Globus pallidus (tissue), 1 donor: ENCODE measurements at places on chromosomes 7 and 10.

DNA sequence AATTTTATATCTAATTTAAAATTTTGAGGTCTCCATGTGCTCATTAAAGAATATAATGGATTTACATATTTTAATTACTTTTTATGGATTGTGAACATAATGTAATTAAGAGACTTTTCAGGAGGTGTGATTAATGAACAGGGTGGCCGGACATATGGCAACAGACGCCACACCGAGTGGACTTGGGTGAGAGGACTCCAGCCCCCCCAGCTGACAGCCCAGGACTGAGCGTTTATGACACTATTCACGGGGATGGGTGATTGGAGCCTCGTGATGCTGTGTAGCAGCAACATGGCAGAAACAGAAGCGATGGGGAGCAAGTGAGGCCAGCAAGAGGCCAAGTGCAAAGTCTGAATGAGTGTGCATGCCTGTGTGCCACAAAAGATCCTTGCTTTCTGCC lies 1176.9 kb downstream of the TYW1 start:
- no peak for DNase-seq

DNA sequence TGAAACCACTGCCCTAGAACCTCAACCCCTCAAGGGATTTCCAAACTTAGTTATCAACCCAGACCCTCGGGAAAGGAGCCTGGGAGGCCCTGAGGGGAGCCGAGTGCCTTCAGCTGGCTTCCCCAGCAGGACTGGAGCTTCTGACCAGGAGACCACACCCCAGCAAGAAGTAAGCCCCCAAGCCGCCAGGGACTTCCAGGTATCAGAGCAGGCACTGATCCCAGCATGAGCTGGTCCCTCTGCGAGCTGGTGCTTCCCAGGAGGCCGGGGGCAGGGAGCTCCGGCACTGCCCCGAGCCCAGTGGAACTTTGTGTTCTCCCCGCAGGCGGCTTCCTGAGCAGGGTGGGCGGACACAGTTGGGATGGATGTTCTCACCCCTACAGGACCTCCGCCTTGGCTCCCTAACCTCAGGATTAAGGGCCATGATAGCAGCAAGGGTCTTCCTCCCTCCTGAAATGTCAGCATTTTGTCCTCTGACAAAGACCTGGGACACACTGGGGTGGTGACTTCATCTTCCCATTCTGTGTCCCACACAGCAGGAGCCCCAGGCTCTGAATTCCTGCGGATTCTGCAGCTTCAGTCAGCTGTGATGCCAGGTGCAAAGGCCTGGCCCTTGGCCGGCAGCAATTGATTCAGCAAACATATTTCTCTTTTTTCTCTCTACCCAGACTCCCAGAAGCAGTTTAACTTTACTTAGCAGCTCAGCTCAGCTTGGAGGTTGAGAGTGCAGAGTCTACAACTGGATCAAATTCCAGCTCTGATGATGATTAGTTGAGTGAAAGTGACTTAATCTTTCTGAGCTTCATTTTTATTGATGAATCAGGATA lies 11.6 kb downstream of the ATP6V0E2 start:
- DNase-seq, result no peak

DNA sequence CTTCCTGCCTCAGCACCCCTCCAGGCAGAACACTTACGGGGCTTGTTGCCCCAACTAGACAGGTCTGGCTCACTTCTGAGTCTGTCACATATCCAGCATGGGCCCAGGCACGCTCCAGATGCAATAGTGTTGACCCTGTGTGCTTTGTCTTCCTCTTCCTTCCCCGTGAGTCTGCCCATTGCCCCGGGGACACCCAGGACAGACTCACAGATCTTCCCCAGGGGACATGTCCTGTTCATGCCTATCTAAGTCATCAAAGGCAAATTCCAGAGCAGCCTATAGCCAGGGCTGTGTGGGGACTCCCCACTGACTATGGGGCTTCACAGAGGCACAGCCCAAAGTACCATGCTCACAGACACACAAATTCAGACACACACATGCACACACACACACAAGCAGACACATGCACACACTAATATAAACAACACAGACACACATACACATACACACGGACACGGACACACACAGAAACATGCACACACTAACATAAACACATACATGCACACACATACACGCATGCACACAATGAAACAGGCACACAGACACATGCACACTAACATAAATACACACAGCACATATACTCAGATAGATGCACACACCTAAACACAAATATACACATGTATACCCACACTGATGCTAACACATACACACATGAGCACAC lies 175.8 kb downstream of the KCNMA1 start:
- no peak for DNase-seq

DNA sequence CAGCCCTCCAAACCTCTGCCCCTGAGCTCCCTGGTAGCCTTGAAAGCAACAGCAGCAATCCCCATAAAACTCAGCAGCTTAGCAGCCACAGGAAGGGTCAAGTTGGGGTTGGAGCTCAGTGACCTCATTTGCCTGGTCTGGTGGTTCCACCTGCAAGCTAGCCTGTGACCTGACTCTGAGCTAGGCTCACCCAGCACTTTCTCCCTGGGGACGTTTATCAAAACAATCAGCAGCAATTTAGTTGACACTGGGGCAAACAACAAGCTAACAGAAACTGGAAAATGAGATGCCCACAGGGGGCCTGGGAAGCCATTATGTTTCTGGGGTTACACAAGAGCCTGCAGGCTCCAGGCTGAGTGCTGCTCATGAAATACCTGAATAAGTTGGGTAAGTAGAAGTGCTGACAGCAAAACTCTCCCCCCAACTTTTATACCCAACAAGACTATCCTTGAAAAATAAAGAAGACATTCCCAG lies 22.4 kb upstream of the CRYGN start:
- DNase-seq, result no peak

- DNase-seq, result peak; percentile 96
These were observed 47.3 kb downstream of the NKX6-2 start for GRCh38 chr10:132738454-132739224.

GRCh38 chr7:98399890-98400541 lies 874 bp downstream of the BAIAP2L1 start:
- no peak for DNase-seq

DNA sequence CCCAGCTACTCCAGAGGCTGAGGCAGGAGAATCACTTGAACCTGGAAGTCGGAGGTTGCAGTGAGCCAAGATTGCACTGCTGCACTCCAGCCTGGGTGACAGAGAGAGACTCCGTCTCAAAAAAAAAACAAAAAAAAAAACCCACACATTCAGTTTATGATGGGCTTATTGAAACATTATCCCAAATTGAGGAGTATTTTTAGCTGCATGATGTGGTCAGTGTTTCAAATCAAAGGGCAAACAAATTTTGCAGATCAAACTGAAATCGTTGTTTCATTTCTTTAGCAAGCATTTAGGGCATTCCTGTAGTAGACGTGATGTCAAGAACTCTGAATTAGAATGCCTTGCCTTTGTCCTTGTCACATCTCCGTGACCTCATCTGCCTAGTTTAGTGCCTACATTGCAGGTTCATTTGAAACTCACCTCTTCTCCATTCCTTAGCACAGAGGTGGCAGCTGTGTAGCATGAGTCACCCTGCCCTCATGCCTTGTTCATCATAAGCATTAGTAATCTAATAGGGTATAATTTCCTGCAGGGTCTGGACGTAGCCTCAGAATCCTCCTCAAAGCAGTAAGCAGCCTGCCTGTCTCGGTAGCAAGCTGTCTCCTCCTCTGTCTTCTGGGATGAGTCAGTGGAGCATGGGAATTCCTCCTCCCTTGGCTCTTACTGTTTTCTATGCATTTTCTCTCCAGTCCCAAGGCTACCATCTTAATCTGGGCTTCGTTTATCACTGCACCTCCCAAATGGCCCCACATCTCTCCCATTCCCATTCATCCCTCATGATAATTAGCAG lies 73.8 kb downstream of the CUL1 start:
- no peak for DNase-seq

- DNase-seq, result no peak
These were observed 123.6 kb downstream of the LYZL1 start for GRCh38 chr10:29412485-29412884.

- DNase-seq, result no peak
These were observed 196.0 kb downstream of the KCNMA1 start for GRCh38 chr10:77441353-77442166.

DNA sequence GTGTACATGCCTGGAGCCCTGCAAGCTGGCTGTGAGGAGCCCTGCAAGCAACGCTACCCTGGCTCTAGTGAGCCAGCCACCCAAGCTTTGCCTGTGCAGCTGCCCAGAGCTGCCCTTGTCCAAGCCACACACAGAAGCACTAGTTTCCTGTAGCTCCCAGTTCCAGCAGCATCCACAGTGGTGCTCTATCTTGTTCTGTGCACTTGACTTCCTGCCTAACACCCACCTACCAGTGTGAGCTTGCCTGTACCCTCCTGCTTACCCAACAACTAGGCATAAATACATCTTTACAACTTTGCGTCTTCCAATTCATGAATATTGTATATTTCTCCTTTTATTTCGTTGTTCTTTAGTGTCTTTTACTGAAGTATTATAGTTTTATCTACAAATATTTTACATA lies 32.2 kb upstream of the ZNF518A start:
- DNase-seq, result no peak

GRCh38 chr7:107152011-107152410 lies 16.8 kb upstream of the HBP1 start:
- DNase-seq, result no peak

DNA sequence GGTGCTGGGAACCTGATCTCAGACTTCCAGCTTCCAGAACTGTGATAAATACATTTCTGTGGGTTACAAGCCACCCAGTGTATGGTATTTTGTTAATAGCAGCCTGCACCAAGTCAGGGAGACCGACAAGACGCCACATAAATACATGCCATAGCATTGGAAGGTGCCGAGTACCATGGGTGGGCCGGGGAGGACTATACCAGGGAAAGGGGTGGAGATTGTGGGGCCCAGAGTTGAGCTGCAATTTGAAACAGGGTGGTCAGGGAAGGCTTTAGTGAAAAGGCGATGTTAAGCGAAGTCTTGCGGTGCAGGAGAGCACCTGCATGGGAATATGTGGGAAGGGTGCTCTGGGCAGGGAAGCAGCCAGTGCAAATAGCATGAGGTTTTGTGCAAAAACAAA lies 88.9 kb upstream of the LRRC4 start:
- no peak for DNase-seq

- DNase-seq, result no peak
These were observed 279.8 kb upstream of the SEMA3A start for GRCh38 chr7:84474436-84474835.

- DNase-seq, result no peak
These were observed 184.1 kb upstream of the PTN start for GRCh38 chr7:137527634-137528033.

- no peak for DNase-seq
These were observed 29.9 kb downstream of the PANK1 start for GRCh38 chr10:89615112-89615511.

GRCh38 chr10:68435803-68436202 lies 28.7 kb upstream of the RUFY2 start:
- DNase-seq, result no peak

DNA sequence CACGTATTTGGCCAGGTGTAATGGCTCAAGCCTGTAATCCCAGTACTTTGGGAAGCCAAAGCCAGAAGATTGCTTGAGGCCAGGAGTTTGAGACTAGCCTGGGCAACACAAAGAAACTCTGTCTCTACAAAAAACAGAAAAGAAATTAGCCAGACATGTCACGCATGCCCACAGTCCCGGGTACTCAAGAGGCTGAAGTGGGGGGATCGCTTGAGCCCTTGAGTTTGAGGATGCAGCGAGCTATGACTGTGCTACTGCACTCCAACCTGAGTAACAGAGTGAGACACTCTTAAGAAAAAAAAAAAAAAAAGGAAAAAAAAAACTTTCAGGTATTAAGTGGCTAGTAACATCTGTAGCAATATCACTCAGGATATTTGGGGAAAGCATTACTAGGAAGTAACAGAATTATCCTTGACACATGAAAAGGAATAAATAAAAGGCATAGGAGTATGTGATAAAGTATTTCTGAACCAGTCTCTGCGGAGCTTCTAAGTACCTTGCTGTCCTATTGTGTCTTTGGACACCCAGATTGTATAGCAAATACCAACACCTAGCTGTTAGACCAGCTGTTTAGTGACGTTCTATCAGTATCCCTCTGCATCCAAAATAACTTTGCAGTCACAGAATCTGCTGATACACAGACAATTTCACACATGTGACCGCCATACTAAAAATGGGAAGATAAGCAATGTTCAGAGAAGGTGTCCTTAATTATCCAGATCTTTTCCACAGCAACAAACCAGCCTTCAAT lies 74.4 kb downstream of the CYTH3 start:
- DNase-seq, result no peak

GRCh38 chr10:4488904-4489303 lies 337.1 kb upstream of the AKR1E2 start:
- no peak for DNase-seq

DNA sequence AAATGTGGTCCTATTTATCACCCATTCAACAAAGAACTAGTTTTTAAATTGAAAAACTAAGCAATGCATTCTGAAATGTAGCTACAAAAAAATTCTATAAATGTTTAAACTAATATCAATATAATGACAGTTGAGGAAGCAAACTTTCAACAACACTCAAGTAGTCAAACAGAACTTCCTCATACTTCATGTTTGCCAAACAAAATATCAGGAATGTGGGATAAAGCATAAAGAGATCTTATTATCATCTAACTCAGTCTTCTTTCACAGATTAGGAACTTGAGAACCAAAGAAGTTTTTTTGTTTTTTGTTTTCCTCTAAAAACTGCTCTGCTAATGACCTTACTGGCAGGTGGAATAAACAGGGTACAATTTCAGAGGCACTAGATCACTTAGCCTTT lies 116.2 kb downstream of the JAZF1 start:
- no peak for DNase-seq

DNA sequence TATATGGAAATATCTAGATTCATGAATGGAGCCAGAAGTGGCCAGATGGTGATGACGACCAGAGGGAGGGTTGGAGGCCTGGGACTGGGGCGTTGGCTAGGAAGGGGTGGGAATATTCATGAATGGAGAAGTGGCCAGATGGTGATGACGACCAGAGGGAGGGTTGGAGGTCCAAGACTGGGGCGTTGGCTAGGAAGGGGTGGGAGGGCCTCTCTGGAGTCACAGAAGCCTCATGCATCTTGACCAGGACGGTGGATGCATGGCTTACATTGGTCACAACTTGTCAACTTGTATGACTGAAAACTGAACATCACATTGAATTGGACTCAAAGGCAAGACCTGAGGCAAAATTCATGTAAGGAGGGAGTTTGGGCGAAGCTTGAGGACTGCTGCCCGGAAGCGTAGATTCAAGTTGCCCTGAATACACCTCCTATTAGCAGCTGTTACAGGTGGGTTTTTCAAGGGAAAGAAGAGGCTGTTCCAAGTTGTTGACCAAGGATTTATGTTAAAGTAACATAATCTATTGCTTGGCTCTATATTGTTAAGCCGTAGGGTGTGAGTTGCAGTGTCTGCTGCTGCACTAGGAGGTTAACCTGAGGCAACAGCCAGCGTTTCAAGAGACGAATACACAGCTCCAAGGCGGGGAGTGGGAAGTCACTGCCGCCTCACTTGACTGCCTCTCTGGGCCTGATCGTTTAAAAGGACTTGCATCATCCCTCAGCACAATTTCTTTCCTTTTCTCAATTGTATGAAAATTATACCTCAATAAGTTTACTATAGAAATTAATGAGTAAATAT lies 55.1 kb upstream of the FAM20C start:
- DNase-seq, result no peak
